CD4-positive, alpha-beta T cell treated with Interleukin-4 for 1 hour (primary cell): ENCODE measurements at places on chromosomes 7 and 10.

GRCh38 chr7:42432644-42433043 lies 195.6 kb upstream of the GLI3 start:
- DNase-seq, result no peak

GRCh38 chr7:40468891-40469864 lies 334.4 kb downstream of the SUGCT start:
- DNase-seq, result no peak

DNA sequence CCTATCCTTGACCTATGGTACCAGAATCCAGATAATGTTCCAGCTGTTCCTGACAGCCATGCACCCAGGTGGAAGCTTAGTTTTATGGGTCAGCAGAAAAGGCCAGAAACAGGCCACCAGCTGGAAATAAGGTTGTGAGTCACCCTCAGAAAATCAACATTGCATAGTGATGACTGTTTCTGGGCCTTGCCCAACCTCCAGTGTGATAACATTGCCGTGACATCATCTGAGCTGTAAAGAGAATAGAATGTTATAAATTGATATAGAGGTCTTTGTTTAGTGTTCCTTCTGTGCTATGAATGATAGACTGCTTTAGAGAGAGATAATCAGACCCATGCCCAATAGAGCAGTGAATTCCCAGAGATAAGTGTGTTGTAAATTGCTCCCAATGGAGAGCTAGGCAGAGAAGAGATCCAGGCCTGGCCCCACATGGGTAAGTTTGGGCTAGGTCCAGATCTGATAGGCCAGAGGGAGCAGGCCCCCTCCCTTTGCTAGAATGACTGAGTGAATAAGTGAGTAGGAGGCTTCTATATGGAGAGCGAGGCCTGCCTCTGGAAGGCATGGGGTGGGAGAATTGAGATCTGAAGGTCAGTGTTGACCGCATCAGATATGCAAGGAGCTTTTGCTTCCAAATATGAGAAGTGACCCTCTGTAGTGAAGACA lies 14.2 kb upstream of the HPS1 start:
- DNase-seq, result no peak

GRCh38 chr7:13850185-13850752 lies 139.2 kb downstream of the ETV1 start:
- peak; percentile 60 for DNase-seq

- no peak for DNase-seq
Measured at GRCh38 chr10:631266-631665, 58.2 kb downstream of the DIP2C start.

GRCh38 chr7:69719717-69720116 lies 121.4 kb downstream of the AUTS2 start:
- DNase-seq, result no peak

- DNase-seq, result no peak
Measured at GRCh38 chr7:326273-326672, 36.3 kb downstream of the FOXL3 start.

DNA sequence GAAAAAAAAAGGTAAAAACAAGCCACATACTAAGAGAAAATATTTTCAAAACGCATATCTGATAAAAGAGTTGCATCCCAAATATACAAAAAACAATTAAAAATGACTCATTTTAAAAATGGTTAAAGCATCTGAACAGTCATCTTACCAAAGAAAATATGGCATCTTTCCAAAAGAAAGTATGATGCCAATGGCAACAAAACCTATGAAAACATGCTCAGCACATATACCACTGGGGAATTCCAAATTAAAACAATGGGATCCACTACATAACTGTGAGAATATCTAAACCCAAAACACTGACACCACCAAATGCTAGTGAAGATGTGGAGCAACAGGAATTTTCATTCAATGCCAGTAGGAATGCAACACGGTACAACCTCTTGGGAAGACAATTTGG lies 39.3 kb downstream of the VSTM2A start:
- no peak for DNase-seq

DNA sequence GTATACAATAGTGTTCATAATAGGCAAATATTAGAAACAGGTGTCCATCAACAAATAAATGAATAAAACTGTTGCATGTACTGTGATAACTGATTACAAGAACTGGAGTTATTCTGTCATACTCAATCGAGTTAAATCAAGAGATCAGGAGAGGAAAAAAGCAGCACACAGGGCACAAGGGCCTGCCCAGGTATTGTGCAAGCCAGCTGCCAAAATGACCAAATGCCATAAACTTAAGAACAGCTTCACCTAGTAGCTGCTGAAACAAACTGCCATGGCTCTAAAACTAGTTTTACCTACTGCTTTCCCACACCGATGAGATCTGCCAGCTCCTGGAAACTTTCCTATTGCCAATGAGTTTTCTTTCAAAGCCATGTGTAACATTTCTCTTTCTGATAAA lies 12.2 kb downstream of the GSAP start:
- DNase-seq, result no peak

GRCh38 chr10:62005281-62005680 lies 103.8 kb downstream of the ARID5B start:
- no peak for DNase-seq

- DNase-seq, result no peak
Measured at GRCh38 chr10:116053910-116054309, 219.1 kb downstream of the GFRA1 start.

DNA sequence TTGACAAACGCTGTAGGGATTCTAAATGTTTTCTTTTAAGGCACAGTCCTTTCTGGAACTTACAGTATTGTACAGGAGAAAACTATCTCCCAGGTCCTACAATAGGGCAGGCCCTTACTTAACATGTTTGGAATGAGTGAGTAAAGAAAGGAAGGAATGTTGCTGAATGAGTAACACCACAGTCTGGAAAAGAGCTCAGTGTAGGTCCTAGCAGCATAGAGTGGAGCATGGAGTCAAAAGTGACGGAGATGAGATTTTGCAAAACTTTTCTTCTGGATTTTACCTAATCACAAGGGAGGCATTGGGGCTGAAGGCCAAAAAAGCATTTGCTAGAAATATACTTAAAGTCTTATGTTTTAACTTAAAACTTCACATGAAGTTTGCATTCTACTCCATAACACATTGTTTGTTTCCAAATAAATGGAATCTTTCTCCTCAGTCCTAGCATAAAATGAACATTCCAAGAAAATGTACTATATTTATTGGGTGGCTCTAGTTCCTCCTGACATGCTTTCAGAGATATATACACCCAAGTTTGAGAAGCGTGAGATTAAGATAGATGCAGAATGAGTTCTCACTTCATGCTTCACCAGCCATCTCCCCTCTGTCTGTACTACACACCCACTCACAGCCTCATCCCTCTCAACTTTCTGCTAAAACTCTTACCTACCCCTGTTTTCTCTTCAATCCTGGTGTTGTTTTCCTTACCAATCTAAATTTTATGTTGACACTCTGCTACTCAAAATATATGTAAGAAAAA lies 20.2 kb upstream of the ADD3 start:
- no peak for DNase-seq

GRCh38 chr7:76047305-76047810 lies 442 bp downstream of the STYXL1 start:
- DNase-seq, result no peak

- DNase-seq, result no peak
Measured at GRCh38 chr10:50600831-50601477, 22.8 kb downstream of the SGMS1 start.

- no peak for DNase-seq
Measured at GRCh38 chr10:95499482-95499989, 61.6 kb downstream of the SORBS1 start.

DNA sequence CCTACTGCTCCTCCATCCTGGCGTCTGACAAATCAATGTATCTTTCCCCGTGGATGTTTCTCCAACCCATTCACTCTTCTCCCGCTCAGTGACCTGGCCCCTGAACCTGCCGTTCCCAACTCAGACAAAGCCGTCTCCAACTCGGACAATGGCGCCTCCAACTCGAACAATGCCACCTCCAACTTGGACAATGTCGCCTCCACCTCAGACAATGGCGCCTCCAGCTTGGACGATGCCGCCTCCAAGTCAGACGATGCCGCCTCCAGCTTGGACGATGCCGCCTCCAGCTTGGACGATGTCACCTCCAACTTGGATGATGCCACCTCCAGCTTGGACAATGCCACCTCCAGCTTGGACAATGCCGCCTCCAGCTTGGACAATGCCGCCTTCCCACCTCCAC lies 608.6 kb downstream of the DNAJB6 start:
- no peak for DNase-seq

- no peak for DNase-seq
Measured at GRCh38 chr10:43844221-43844620, 195.5 kb upstream of the ZNF32 start.

- no peak for DNase-seq
Measured at GRCh38 chr7:86643561-86644281, at the start of gene GRM3. Gene GRM3, plus strand, starts transcription at chr7:86643909. Its CDS starts 121,237 bp downstream, at chr7:86765146.

- DNase-seq, result no peak
Measured at GRCh38 chr10:86678999-86679792, 10.9 kb downstream of the LDB3 start.

DNA sequence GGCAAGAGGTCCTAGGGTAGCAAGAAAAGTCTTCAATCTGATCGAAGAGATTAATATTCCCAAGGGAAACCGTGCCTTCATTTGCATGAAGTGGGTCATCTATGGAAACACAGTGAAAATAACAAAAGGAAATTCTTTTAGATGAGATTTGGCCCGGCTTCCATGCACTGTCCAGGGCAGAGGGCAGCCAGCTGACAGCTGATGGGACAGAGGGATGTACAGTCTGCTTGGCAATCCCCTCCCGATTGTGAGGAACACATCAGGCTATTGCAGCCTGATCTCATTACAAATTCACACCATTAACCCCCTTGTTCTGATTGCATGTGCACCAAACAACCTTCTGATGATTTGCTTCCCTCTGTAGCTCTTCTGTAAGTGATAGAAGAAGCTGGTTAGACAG lies 105.3 kb downstream of the FRMD4A start:
- DNase-seq, result no peak

DNA sequence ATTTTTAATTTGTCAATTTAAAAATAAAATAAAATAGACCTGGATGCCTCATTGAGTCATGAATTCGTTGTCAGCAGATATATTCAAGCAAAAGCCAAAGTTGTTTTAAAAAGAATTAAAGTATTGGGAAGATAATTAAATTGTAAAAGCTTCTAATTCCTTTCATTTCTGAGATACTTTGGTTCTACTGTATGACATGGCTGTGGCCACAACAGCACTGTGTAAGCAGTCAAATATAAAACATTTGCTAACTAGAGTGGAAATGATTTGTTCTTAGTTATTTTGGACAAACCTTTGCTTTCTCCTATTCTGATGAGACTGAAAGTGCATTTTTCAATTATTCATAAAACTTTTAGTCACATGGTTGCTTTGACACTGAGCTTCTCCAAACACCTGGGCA lies 143.6 kb upstream of the FAM13C start:
- no peak for DNase-seq

DNA sequence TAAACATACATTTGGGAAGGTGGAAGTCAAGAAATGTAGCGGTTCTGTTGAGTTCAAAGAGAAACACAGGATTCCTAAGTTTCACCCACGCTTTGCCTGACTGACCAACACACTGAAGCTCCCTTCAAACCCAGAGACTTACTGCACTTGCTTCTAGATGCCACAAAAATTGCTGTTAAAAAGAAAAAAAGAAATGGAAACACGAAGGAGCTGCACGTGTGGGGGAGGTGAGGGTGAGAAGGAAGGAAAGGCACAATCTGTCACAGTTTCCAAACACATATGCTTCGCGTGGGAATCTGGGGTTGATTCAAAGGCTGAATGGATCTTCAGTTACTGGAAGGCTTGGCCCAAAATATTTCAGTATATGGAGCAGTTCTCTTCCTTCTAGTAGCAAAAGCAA lies 495.6 kb downstream of the DNAJB6 start:
- DNase-seq, result no peak
